Stimulated activated CD4-positive, alpha-beta T cell treated with anti-CD3 and anti-CD28 coated beads, TNF-alpha, amount 100 ng/mL, for 24 hours (primary cell): ENCODE measurements at places on chromosomes 2 and 18.

DNA sequence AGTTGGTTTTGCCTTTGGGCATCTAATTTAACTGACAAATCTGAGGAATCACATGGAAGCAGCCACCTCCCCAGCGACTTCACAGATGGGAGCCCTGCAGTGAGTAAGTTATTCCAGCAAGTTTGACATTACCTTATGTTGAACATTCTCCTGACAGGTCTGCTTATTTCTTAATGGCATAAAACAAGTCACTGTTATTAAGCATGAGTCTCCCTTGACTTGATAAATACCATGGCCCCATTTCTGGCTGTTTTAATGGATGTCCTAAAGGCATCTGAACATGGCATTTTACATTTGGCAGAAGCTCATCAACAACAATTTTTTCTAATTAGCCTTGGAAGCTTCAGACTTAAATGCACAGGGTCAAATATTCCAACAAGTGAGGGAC, 92.6 kb upstream of the CREB1 start:
- no peak for DNase-seq

DNA sequence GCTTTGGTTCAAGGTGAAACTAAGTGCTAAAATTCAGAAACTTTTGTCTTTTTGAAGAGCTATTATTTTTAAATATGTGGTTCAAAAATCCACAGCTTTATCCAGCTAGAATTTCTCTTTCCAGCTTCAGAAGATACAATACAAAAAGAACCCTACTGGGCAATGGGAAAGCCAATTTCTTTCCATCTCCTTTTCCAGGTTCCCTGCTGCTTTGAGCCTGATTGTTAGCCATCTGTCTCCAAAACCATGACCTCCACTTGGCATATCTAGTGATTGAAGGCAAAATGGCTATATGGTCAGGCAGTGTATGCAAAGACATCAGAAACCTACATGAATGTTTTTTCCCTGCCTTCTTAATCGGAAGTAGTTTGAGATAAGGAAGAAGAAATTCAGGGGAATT, 134.1 kb downstream of the KCNH7 start:
- DNase-seq: no peak

- no peak for DNase-seq
These were observed 7.9 kb downstream of the GAD1 start for GRCh38 chr2:170824526-170825015.

- DNase-seq: no peak
These were observed 20.1 kb upstream of the SCYGR2 start for GRCh38 chr2:227578642-227579041.

DNA sequence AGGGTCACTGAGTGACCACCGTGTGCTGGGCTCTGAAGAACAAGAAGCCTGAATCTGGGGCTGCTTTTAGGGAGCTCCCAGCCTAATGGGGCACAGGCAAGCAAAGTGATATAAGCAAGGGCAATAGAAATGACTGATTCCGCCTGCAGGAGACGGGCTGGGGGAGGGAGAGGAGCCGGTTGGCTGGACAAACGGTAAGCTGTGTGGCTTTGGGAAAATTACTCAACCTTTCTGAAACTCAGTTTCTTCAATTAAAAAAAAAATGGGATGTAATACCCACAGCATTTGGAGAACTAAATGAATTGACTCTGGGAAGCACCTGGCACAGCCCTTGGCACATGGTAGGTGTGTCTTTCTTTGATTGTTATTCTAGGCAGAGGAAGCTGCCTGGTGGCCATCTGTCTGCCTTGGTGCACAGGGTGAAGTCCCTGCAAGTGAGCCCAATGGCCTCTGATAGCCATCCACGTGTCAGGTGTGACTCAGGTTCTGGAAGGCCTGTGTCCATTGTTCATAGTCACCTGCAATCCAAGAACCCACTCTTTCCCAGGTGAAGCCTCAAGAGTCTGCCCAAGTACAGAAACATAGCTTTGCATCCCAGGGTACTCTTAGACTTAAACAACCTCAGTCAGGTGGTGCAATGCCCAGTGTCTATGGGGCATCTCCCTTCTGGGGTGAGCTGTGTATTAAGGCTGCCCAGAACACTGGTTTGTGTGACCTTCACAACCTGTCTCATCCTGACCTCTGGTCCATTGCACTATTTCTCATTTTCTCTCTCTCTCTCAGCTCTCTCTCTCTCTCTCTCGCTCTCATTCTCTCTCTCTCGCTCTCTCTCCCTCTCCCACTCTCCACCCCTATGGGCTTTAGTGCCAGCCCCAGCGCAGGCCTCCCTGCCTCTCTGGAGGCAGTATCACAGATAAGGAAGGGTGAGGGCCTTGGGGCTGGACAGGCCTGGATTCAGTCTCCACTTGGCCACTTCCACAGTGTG, 30.0 kb upstream of the NTSR2 start:
- DNase-seq: no peak

DNA sequence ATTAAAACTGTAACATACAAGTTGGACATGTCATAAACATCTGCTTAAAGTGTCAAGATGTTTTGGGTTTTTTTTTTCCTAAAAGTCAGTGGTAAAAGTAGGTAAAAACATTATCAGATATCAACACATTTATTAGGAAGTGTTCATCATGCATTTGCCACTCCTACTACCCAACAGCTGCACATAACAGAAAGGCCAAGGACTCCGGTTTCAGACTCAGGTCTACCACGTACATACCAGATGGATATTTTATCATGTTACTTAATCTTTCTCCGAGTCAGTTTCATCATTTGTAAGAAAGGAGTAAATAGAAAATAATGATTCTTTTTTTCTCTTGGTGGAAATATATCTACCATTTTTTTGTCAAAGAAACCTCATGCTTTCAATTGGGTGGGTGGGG, 192.3 kb downstream of the UBE2E3 start:
- no peak for DNase-seq

DNA sequence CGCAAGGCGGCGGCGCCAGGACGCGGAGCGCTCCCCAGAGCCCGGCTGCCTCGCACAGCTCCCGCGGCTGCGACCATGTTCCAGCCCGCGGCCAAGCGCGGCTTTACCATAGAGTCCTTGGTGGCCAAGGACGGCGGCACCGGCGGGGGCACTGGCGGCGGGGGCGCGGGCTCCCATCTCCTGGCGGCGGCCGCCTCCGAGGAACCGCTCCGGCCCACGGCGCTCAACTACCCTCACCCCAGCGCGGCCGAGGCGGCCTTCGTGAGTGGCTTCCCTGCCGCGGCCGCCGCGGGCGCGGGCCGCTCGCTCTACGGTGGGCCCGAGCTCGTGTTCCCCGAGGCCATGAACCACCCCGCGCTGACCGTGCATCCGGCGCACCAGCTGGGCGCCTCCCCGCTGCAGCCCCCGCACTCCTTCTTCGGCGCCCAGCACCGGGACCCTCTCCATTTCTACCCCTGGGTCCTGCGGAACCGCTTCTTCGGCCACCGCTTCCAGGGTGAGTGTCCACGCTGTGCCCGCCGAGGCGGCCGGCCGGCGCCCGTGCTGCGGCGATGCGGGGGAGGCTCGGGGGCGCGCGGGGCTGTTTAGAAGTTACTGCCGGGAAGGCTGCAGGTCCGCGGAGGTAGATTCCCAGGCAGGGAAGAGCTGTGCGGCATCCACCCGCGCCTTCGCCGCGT, 696 bp downstream of the EMX1 start:
- DNase-seq: no peak

GRCh38 chr2:42117923-42118753, 51.0 kb upstream of the EML4 start:
- DNase-seq: no peak

GRCh38 chr2:2041256-2041824, 289.7 kb downstream of the MYT1L start:
- DNase-seq: no peak
